ENCODE measurements at places on chromosomes 7 and 10.

- peak; percentile 12 for DNase-seq
These were observed 109.9 kb downstream of the AHR start for GRCh38 chr7:17408245-17408903.

DNA sequence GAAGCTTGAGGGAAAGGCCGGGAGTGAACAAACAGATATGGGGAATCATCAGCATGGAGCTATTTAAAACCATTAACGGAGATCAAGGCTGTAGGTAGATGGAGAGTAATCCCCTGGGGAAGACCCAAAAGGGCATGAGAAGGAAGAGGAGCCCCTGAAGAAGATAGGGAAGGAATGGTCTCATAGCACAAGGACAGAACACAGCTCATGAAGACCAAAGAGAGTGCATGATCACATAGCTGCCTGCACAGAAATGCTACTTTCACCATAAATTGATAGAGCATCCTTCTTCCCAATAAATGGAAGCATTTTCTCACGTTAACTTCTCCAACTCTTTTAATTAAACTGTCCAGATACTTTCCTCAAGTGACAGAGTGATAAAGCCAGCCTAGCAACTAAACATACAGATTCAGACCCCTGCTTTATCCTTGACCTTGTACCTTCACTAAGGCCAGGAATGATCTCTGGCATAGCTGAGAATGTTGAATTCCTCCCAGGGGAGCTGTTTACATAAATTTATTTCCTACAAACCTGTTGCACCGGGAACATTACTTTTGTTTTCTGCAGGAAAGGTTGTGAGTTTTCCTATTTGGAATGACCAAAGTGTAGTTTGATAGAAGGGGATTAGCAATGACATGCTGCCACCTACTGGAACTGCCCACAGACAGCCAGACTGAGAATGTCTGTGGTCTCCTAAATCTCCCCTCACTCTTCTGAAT, 110.8 kb upstream of the LRGUK start:
- DNase-seq: peak; percentile 3

GRCh38 chr10:102280397-102281101, 35.2 kb downstream of the GBF1 start:
- DNase-seq: no peak

- no peak for DNase-seq
These were observed 30.5 kb downstream of the TACC2 start for GRCh38 chr10:122019414-122019975.

- DNase-seq: no peak
These were observed 70.8 kb downstream of the LRRC17 start for GRCh38 chr7:102983602-102984001.

- DNase-seq: no peak
These were observed 95.0 kb upstream of the SDK1 start for GRCh38 chr7:3206101-3206500.

DNA sequence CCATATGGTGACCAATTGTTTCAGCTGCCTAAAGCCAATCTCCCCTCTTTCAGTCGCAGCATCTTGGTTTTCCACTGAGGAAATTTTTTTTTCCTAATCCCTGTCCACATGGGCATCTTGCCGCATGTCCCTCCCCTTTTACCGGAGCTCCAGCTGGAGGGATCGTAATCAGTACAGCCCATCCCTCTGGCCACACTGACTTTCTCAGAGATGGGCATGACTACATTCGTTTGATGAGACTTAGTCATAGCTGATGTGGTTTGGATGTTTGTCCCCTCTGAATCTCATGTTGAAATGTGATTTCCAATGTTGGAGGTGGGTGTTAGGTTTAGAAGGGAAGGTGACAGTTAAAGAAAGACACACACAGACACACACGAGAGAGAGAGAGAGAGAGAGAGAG, 186.8 kb upstream of the CXCL12 start:
- no peak for DNase-seq

DNA sequence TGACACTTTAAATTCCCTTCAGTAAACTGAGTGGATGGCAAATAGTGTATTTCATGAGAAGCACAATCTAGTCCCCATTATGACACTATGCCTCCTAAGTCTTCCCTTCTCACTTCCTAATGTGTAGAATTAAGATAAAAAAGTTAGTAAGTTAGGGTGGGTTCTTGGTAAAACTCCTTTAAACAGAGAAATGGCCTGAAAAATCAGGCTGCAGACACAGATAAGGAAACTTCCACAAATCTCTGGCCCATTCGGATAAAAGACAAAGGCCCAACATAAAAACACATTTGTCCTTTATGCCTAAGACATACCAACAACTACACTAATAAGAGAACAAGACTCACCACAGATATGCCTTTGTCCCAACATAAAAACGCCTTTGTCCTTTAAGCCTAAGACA, 21.5 kb downstream of the AKR1C8 start:
- DNase-seq: no peak

GRCh38 chr7:138935465-138936011, 45.7 kb downstream of the KIAA1549 start:
- no peak for DNase-seq

- DNase-seq: no peak
These were observed 147.5 kb upstream of the ZWINT start for GRCh38 chr10:56508562-56508961.

GRCh38 chr7:43139137-43139536, 26.7 kb downstream of the HECW1 start:
- DNase-seq: no peak

DNA sequence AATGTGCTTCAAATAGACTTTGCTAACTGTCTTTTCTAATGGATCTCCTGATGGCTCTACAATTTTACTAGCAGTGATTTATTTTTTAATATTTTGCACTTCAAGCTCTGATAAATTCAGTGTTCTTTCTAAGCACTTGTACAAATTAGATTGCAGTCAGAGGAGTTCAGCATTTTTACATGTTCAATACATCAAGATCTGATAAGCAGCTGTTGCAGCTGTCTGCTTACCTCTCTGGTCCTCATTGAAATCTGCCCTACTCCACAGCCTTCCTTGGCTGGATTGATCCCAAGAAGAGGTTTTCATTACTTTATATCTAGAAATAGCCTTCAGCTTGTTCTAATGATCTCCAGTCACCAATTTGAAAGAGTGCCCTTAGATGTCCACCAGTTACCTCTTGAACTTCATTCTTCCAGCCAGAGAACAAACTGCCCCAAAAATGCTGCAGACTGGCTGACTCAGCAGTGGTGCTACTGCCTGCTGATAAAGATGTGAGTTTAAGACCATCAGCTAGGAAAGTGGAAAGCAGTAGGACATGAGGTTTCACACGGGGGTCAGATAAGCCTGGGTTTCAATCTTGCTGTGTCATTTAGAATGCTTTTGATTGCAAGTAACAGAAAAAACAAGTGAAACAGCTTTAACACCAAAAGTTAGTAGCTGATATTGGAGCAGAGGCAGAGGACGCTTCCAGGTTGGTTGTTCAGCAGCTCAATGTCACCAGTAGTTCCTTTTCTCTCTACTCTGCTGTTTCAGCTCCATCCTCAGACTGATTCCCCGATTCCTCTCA, 350.9 kb upstream of the NPVF start:
- DNase-seq: no peak

DNA sequence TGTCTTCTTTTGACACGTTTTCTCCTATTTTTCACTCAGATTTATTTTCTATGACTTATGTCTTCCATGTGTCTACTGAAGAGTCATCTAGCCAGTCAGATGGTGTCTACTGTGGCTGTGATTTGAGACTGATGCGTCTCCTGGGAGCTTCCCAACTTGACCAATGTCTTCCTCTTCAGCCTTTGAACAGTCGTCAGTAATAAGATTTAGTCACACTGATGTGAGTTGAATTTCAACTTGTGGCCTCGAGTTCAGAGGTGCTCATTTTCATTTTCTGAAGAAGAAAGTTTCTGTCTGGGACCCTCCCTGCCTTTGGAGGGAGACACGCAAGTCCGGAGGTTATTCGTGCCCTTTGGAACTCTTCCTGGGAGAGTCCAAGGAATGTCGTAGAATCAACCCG, 221.9 kb upstream of the INHBA start:
- no peak for DNase-seq

- no peak for DNase-seq
These were observed 857 bp downstream of the MEOX2 start for GRCh38 chr7:15685358-15686294.

DNA sequence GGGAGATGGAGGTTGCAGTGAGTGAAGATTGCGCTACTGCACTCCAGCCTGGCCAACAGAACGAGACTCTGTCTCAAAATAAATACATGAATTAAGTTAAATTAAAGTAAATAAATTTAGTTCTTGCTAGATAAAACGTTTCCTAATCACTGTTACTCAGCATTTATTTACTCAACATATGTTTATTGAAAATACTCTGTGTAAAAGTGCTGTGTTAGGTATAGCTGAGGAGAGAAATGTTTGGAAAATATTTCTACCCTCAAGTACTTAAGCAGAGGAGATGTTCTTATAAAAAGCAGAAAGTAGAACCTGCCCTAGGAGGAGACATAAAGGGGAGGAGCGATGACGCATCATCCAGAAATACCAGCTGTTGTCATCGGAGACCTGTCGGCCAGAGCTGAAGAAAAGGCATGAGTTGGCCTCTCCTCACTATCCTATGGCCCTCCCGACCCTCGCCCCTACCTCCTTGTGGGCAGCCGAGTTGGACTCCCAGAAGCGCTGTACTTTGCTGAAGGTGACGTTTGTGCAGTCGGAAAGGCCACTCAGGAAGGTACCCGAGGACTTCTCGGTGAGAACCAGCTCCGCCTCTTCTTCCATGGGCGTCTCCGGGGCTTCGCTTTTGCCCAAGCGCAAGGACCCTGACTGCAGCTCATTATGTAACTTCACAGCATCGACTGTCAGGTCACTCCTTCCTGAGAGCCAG, 1.1 kb downstream of the RRP12 start:
- peak; percentile 51 for DNase-seq

DNA sequence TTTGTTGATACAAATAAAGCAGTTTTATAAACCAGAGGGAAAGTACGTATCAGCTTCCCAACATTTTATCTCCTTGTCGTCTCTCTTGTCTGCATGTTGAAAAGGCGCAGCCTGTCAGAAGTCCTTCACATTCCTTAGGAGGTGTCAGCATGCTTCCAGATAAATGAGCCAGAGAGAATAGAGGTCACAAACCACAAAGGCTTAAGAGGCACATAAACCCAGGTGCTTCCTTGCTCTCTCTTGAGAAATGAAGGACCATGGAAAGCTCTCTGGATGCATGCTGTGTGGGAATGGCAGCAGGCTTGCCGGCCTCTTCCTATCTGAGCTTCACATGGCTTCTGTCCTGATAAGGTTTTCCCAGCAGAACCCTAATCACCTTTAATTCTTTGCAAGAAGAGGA, 448.5 kb downstream of the XPNPEP1 start:
- no peak for DNase-seq

- no peak for DNase-seq
These were observed 122.5 kb upstream of the ANKRD1 start for GRCh38 chr10:91043173-91043910.

GRCh38 chr10:53298443-53298842, 525.9 kb upstream of the MBL2 start:
- no peak for DNase-seq

- DNase-seq: no peak
These were observed 761.7 kb downstream of the GRID1 start for GRCh38 chr10:85604884-85605283.

- DNase-seq: no peak
These were observed 100.8 kb downstream of the ANLN start for GRCh38 chr7:36490419-36490830.

GRCh38 chr7:106752367-106752766, 91.4 kb upstream of the CCDC71L start:
- DNase-seq: no peak

DNA sequence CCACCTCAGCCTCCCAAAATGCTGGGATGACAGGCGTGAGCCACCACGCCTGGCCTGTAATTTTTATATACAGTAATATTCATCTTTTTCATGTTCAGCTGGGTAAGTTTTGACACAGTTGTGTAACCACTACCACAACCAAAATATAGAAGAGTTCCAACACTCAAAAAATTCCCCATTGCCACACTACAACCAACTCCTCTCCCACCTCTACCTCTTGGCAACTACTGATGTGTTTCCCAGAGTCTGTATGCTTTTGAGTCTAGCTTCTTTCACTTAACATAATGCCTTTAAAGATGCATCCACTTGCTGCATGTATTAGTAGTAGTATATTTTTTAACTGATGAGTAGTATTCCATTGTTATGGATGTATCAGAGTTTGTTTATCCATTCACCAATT, 90.7 kb downstream of the SRPK2 start:
- DNase-seq: no peak

DNA sequence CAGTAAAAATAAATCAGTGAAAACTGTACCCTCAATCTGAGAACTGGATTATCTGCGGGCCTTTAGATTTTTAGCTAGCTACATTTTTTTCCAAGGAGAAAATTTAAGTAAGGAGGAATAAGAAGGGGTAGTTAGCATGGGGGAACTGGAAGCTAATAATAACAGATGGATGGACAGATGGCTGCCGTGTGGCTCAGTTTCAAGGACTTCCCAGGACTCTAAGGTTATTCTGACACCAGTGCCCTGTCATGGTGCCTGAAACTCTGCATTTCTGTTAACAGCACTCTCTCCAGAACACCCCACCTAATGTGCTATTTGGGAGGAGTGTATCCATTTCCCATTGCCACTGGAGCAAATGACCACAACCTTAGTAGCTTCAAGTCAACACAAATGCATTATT, 75.7 kb upstream of the PDE1C start:
- DNase-seq: no peak

DNA sequence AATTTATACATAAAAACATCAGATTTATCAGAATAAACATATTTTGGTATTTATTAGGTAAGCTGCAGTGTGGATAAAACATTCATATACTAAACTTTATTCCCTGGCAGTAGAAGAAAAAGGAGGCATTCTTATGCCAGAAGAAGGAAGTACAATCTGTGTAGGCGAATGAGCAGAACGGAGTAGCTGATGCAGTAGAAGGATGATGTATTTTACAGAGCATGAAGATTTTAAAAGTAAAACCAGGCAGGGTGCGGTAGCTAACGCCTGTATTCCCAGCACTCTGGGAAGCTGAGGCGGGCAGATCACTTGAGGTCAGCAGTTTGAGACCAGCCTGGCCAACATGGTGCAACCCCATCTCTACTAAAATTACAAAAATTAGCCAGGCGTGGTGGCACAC, 294.9 kb upstream of the MKLN1 start:
- no peak for DNase-seq

DNA sequence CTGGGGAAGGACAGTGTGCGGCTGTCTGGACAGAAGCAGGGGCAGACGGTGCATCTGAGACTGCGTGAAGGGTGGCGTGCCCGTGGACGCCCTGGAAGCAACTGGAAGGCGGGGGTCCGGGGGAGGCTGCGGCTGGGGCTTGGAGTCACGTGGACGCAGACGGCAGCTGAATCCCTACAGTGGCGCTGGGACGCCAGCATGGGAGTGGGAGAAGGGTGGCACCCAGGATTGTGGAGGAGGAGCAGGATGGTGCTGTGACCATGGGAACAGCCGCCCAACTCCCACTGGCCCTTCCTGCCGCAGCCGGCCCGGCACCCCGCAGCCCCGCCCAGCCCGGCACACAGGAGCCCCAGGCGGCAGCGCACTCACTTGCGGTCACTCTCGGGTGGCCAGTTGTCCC, 9.7 kb downstream of the INTS1 start:
- DNase-seq: no peak
